ENCODE measurements at places on chromosomes 12 and 14.

- H3K27me3 ChIP-seq: peaks cover 18% of the 10 kb centered on the region
- no peak for DNase-seq
- no peak overlapping the region for H3K27ac ChIP-seq
- no peaks in the 10 kb centered on the region for H3K36me3 ChIP-seq
Measured at GRCh38 chr14:103820908-103821307, 26.5 kb downstream of the PPP1R13B start.

GRCh38 chr12:2250797-2251196, 198.0 kb downstream of the CACNA1C start:
- H3K4me1 ChIP-seq: no peaks in the 10 kb centered on the region
- peaks cover 4% of the 10 kb centered on the region for H3K27me3 ChIP-seq
- DNase-seq: no peak
- no peak overlapping the region for H3K4me3 ChIP-seq

DNA sequence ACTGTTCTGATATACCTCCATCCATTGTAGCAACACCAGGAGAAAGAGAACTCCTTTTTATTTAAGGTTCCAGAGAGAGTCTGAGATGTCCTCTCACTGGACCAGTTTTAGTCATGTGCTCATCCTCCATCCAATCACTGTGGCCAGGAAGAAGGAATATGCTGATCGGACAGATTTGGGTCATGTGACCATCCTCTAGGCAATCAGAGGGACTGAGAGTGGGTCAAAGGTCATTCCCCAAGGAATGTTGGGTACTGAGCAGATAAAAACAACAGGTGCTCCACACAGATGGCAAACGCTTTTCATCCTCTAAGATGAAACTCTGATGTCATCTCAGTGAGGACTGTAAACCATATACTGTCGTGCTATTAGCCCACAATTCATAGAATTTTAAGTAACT, 28.8 kb upstream of the RPH3A start:
- H3K4me3 ChIP-seq: no peak overlapping the region
- no peak for DNase-seq
- no peak overlapping the region for H3K27ac ChIP-seq
- peaks cover 3% of the 10 kb centered on the region for H3K27me3 ChIP-seq
- no peaks in the 10 kb centered on the region for H3K4me1 ChIP-seq
- H3K36me3 ChIP-seq: no peaks in the 10 kb centered on the region

- no peak for DNase-seq
- H3K27ac ChIP-seq: no peak overlapping the region
- H3K4me1 ChIP-seq: no peaks in the 10 kb centered on the region
- H3K27me3 ChIP-seq: no peaks in the 10 kb centered on the region
Measured at GRCh38 chr12:68733661-68734071, 12.3 kb upstream of the SLC35E3 start.

DNA sequence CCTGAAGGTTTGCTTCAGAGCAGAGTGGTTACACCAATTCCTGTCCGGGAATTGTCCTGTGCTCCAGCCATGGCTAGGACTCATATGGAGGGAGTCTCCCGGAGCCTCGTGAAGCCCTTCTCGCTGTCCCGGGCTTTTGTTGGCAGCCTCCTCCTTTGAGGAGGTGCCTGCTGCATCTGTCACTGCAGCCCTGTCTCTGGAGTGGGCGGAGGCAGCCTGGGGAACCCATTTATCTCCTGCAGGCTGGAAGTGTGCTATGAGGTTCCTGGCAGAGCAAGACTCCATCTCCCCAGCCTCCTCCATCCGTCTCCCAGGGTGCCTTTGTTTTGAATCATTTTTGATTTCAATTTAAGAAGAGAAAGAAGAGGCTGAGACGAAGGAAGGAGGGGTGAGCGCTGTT, 355.3 kb downstream of the GLT1D1 start:
- no peak overlapping the region for H3K4me3 ChIP-seq
- H3K27me3 ChIP-seq: no peaks in the 10 kb centered on the region
- no peak for DNase-seq
- no peak overlapping the region for H3K27ac ChIP-seq
- no peaks in the 10 kb centered on the region for H3K36me3 ChIP-seq

DNA sequence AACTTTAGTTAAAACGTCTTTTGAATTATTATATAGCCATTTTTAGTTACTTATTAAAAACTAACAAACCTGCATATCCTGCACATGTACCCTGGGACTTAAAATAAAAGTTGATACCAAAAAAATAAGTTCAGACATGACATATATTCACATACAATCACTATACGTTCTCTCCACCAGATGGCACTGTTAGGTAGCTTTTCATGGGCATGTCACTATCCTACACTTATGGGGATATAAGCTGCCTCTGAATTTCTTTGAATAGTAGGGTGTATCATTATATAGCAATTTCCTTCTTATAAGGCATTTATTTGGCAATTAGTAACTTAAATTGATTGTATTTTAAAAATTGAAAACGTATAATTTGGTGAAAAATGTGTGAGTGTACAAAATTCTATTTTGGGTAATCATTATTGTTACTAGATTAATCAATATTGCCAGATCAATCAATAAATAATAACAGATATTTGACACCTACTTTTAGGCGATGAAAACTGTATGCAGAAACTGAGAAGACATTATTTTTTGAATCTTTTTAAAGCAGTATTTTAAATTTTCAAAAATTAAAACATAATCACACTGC, 31.8 kb upstream of the OR10A7 start:
- no peak overlapping the region for H3K4me3 ChIP-seq
- DNase-seq: peak; percentile 59
- no peaks in the 10 kb centered on the region for H3K27me3 ChIP-seq
- H3K36me3 ChIP-seq: no peaks in the 10 kb centered on the region
- no peak overlapping the region for H3K27ac ChIP-seq

- no peak overlapping the region for H3K4me3 ChIP-seq
- H3K36me3 ChIP-seq: no peaks in the 10 kb centered on the region
- no peaks in the 10 kb centered on the region for H3K4me1 ChIP-seq
- no peak overlapping the region for H3K27ac ChIP-seq
- no peaks in the 10 kb centered on the region for H3K27me3 ChIP-seq
Measured at GRCh38 chr12:103198499-103198898, 241.0 kb downstream of the ASCL1 start.

DNA sequence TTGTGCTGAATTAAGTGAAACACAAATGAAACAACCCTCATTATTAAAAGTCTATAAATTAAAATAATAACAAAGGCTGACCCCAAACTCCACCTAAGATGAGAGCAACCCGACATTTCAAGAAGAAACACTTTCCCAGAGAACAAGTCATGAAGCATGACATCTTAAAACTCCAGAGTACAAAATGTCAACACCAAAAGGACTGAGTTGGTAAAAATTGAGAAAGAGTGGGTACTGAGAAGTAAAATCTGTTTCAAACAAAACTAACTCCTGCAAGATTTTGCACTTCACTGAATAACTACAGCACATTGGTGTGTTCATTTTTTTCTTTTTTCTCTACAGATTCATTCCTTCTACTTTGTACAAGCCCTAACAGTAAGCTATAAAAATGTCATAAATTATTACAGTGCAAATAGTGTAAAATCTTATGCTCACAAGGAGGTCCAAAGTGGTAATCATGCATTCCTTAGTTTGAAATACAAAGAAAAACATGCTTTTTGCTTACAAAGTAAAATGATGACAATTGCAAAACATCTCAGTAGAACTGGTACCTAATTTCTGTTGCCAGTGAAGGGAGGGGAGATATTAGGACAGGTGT, 31.8 kb downstream of the SLC35F4 start:
- H3K27ac ChIP-seq: no peak overlapping the region
- H3K27me3 ChIP-seq: peaks cover 3% of the 10 kb centered on the region
- H3K4me3 ChIP-seq: no peak overlapping the region
- H3K36me3 ChIP-seq: no peaks in the 10 kb centered on the region

- peaks cover 14% of the 10 kb centered on the region for H3K27me3 ChIP-seq
- H3K4me3 ChIP-seq: no peak overlapping the region
- DNase-seq: no peak
- H3K4me1 ChIP-seq: no peaks in the 10 kb centered on the region
- H3K36me3 ChIP-seq: no peaks in the 10 kb centered on the region
Measured at GRCh38 chr12:5633106-5633505, 201.2 kb downstream of the NTF3 start.

DNA sequence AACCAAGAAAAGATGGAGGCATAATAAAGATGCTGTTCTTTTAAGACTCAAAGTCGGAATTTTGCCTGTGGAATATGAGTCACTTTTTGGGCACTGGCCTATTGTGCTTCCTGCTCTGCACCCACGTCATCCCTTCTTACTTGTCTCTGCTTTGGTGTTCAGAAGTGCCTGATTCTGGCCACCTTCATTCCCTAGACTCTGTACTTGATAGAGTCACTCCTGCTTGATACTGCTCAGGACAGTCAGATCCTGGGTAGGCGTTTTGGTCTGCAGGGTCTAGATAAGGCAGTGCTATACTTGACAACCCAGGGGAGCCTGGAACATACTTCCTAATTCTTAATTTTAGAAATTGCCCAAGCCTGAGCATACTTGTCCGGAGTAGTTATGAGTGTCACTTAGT, 1.9 kb downstream of the LRRK2 start:
- no peak overlapping the region for H3K4me3 ChIP-seq
- H3K4me1 ChIP-seq: no peaks in the 10 kb centered on the region
- no peaks in the 10 kb centered on the region for H3K27me3 ChIP-seq

DNA sequence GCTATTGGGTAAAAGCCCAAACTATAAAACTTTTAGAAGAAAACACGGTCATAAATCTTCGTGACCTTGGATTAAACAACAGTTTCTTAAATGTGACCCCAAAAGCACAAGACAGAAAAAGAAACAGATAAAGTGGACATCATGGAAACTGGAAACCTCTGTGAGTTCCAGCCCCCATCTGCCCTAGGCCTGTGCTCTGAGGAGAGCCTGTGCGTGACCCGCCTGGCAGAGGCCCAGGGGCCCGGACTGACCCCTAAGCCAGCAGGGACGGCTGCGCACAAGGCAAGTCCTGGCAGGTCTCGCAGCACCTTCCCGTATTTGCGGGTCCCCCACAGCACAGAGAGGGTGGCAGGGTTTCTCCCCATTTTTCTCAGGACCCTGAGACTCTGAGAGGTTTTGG, 76.0 kb downstream of the CHGA start:
- no peak overlapping the region for H3K27ac ChIP-seq
- H3K27me3 ChIP-seq: no peaks in the 10 kb centered on the region
- DNase-seq: no peak
- 0 out of 2 replicates have a peak, but pooled peaks cover 2% of the 10 kb centered on the region for H3K4me1 ChIP-seq
- H3K4me3 ChIP-seq: no peak overlapping the region

DNA sequence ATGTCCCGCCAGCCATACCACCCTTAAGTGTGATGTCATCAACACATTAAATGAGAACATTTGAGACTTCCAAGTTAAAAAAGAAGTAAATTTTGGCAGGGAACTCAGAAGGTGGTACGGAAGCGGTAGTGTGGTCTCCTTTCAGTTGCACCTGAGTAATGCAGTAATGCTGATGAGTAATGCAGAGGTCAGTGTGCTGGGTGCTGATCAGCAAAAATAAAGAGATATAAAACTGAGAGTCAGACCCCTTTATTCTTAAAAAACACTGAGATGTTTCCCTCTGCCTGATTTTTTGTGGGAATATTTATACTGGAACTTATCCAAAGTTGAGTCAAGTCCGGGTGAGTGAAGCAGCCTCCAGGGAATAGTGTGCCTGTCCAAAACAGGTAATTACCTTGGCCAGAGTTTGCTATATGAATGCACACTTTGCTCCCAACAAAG, 370.6 kb upstream of the PRICKLE1 start:
- H3K27me3 ChIP-seq: no peaks in the 10 kb centered on the region
- no peaks in the 10 kb centered on the region for H3K36me3 ChIP-seq
- no peak overlapping the region for H3K4me3 ChIP-seq
- H3K4me1 ChIP-seq: no peaks in the 10 kb centered on the region
- no peak overlapping the region for H3K27ac ChIP-seq

GRCh38 chr14:95362138-95362494, 42.4 kb upstream of the CLMN start:
- no peaks in the 10 kb centered on the region for H3K4me1 ChIP-seq
- H3K27me3 ChIP-seq: peaks cover 3% of the 10 kb centered on the region
- no peak overlapping the region for H3K27ac ChIP-seq

DNA sequence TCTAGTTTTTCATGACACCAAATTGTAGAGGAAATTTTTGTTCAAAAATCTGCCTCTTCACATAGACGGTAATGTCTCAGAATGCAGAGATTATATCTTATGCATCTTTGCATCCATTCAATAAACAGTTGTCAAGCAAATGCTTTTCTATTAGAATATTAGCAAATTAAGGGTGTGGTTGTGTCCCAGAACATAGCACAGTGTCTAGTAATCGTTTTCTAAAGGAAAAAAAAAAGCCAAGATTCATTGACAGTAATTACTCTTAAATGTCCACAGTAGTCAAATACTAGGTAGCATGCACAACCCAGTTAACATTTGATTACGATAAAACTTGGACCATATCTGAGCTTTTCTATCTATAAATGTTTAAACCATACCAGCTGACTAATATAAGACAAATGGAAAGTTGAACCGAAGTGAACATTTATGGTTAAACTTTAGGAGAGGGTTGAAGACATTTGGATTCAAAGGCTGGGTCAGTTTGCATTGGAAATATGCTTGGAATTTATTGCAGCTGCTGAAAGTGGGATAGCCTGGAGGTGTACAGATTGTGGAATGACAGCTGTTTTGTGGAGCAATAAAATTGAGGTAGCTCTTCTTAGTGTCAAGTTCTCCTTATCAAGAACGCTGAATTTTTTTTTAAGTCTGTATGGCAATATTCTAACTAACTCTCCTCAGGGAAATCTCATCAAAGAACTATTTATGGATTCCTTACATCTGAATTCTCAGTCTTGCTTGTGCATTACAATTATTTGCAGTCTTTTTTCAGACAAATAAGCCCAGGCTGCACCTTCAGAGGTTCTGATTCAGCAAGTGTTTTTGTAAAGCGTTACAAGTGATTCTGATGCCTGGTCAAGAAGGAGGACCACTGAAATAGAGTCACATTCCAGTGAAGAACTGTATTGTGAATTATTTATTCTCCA, 66.7 kb upstream of the ATP2B1 start:
- no peak overlapping the region for H3K4me3 ChIP-seq
- no peaks in the 10 kb centered on the region for H3K27me3 ChIP-seq
- no peak overlapping the region for H3K27ac ChIP-seq
- peaks cover 11% of the 10 kb centered on the region for H3K4me1 ChIP-seq
- no peak for DNase-seq
- no peaks in the 10 kb centered on the region for H3K36me3 ChIP-seq

DNA sequence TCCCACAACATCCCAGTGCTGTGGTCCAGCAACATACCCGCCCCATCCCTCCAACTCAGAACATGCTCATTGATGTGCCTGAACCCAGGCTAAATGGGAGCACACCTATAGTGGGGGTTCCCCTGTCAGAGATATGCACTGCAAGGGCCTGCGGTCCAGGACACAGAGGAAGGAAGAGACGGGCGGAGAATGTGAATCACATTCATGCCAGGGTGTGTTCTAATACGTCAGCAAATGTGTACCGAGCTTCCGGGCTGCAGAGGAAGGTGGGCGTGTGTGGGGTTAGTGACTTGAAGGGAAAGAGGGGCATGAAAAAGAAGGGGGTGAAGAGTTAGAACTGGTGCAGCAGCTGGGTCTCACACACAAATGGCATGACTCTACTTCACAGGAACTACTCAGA, 83.7 kb downstream of the DPF3 start:
- no peaks in the 10 kb centered on the region for H3K4me1 ChIP-seq
- no peak overlapping the region for H3K27ac ChIP-seq
- no peaks in the 10 kb centered on the region for H3K27me3 ChIP-seq

GRCh38 chr12:25463005-25463404, 90.1 kb downstream of the LMNTD1 start:
- H3K36me3 ChIP-seq: no peaks in the 10 kb centered on the region
- H3K27me3 ChIP-seq: no peaks in the 10 kb centered on the region
- no peak overlapping the region for H3K4me3 ChIP-seq
- no peak for DNase-seq
- H3K4me1 ChIP-seq: no peaks in the 10 kb centered on the region
- no peak overlapping the region for H3K27ac ChIP-seq

Measured in DND-41 (cell line).